ENCODE measurements at places on chromosomes 3 and 15.
A peak's percentile ranks its signal among the peaks of the same experiment; 100 is the strongest.

DNA sequence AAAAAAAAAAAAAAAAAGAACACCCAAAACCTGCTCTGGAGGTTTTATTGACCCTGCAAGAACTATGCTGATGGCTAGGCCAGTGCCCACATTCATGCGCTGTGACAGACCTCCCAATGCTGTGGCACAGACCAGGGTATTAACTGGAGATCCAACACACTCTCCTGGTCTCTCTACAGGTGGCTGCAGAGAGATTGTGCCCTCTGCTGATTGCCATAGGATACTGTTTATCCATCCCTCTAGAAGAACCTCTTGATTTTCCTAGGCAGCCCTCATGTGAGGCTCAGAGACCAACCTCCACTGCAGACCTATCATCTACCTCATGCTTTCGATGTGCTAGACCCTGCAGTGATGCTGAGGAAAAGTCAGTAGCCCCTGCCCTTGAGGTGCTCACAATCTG, 125.5 kb upstream of the TRIM42 start:
- no peak for DNase-seq

DNA sequence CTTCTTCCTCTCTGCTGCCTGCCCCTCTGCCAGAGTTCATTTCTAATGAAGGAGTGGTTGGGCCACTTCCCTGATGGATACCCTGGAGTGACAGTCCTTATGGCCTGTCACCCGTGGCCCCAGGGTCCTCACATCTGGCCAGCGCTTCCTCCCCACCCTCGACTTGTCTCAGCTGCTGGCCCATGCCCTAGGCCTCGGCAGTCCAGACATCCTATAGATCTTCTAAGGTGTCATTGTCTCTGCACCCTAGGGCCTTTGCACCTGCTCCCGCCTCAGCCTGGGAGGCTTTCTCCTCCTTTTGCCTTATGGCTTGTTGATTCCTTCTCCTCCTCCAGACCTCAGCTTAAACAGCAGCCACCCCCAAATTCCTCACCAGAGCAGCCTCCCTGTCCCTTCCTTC, 181.0 kb downstream of the NSMCE3 start:
- DNase-seq: no peak

- no peak for DNase-seq
These were observed 4.2 kb downstream of the MFGE8 start for GRCh38 chr15:88908697-88909621.

DNA sequence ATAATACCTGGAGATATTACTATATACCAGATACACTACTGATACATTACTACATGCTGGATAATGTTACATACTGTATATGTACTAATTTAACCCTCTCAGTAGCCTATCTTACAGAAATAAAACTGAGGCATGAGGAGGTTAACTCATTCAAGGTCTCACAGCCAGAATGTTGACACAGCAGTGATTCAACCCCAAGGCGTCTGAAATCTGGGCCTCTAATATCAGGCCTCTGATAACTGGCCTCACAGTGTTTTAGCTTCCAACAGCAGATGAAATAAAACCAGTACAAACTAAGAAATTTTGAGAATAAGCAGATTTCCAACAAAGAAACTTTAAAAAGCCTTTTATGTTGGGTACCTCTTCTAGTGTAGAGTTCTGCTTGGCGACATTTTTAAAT, 23.4 kb downstream of the DZIP1L start:
- DNase-seq: no peak

GRCh38 chr3:14550651-14551611, 10.8 kb upstream of the GRIP2 start:
- DNase-seq: no peak

GRCh38 chr3:173502983-173503568, 105.5 kb downstream of the NLGN1 start:
- DNase-seq: no peak

GRCh38 chr15:33923446-33923845, 44.9 kb upstream of the CHRM5 start:
- DNase-seq: no peak

DNA sequence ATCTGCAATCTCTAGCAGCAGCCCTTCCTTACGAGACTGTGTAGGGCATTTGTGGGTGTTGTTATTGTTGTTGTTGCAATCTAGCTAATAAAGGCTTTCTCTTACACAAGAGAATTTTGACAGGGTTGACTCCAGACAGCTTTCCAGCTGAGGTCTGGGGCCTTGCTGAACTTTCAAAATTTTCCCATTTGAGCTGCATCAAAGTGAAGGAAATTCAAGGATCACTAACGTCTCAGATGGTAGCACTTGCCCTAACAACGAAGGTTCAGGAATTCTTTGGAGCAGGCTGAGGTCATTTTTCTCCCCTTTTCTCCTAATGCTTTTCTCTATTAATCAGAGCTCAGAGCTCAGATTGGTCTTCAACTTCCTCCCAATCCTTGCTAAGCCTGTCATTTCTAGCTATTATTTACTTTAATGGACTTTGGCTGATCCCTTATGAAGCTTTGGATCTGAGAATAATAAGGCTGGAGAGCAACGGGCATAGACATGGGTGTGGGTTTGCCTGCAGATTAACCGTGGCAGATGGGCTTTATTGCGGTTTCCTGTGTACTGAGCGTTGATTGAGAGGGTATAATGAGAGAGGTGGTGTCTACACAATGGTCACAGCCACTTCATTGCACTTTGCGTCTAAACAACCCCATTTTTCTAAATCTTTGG, 614.0 kb upstream of the AGTR1 start:
- DNase-seq: no peak

- no peak for DNase-seq
These were observed 3.5 kb downstream of the CHD2 start for GRCh38 chr15:92903631-92903965.

DNA sequence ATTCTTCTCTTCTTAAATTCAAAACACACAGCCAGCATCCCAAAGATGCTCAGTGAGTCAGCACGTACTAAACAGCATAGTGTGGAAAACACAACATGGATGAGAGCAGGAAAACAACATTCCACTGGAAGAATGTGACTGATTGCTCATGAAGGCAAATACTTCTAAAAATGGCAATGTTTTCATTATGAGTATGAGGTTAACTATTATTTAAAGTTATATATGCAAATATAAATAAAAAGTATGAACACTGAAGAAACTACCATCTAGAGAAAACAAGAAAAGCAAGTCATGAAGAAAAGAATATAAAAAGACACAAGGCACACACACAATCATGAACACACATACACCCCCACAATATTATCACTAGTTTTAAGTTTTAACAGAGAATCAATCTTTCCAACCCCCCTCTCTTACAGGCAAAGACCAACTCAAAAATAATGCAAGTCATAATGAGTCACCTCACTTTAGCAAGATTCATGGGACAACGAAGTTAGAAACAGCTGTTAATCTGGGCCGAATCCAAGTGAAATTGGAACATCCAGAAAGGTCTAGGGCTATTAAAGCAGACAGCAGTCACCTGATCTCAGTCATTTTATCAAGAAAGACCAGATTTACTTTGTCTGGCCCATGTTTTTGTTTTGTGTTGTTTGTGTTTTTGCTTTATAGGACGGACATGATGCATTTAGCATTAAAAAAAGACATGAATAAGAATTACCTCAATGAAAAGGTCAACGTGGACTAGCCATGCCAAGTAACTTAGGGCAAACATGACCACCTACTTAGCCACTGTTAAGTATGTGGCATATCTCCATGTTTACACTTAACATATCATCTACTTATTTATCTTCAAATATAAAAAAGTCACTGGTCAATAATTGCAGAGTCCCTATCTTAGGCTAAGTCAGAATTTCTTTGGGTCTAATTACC, 18.1 kb downstream of the GBE1 start:
- DNase-seq: no peak

- no peak for DNase-seq
These were observed 21.2 kb downstream of the CCR8 start for GRCh38 chr3:39350714-39351113.

GRCh38 chr3:141971571-141971970, 95.1 kb downstream of the ATP1B3 start:
- DNase-seq: no peak

DNA sequence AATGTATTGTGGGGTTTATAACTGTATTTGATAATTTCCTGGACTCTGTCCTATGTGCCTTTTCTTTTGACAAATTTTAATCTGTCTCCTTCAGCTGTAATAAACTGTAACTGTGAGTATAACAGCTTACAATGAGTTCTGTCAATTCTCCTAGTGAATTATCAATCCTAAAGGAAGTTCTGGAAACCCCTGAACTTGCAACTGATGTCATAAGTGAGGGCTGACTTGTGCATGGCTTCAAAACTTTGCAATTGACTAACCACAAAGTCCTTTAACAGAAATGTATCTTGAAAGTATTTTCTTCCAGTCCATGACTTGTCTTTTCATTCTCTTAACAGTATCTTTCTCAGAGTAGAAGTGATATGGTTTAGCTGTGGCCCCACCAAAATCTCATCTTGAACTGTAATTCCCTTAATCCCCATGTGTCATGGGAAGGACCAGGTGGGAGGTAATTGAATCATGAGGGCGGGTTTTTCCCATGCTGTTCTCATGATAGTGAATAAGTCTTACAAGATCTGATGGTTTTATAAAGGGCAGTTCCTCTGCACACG, 108.3 kb downstream of the TFDP2 start:
- no peak for DNase-seq

GRCh38 chr15:85000189-85000864, 18.7 kb downstream of the PDE8A start:
- DNase-seq: no peak

DNA sequence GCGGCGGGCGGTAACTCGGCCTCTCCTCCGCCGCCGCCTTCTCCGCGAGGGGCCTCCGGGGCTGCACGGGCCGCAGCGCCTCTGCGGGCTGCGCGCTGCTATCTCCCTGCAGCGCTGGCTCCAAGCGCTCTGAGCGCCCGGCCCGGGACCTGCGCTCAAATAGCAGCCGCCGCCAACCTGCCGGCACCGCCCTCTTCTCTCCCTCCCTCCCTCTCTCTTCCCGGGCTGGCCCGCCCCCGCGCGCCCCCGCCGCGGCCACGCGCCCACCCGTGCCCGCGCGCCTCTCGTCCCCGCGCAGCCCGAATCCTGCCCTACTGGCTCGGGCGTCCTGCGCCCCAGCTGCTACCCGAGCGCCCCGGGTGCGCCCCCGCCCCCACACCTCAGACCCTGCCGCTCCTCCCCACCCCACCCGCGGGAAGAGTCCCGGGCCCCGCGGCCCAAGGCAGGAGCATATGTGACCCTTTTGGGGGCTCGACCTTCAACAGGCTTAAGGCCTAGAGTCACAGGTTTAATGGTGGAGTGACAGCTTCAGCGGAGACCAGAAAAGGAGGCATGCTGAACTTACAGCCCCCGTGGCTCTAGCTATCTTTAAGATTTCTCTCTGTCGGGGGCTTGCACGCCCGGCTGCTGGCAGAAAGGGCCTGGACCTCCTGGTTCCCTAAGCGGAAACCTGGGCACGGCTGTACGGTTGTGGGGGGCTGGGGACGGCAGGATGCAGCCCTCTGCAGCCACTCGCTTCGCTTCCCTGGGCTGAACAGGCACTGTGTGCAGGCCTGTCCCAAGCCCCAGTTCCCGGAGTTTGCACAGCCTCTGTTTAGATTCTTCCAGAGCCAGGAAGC, at the start of gene CACNA2D2:
Gene CACNA2D2, minus strand, starts transcription at position 131 of the 839 bp plus-strand sequence. CDS start 211 bp downstream, outside the sequence.
- DNase-seq: peak; percentile 83

DNA sequence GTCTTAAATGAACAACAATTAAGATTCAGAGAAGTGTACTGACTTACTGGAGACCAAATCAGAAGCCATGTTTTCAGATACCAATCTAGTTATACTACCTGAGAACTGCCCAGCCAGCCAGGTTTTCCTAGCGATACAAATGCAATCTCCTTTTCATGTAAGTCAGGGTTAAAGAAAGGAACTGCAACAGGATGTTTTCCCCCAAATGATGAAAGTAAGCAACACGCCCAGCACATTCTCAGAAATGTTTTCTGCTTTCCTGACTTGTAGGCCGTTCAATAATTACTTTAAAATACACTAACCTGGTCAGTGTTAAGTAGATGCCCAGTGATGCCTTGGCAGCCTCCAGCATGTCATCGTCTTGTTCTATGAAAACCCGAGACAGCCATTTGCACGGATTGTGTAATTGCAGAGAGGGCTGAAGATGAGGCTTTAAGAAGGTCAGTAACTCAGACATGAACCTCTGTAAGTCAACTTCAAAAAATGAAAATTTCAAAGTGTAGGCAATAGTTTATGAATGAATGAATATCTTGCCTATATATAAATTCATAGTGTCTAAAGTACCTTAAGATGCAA, 30.3 kb downstream of the LINS1 start:
- peak; percentile 20 for DNase-seq

DNA sequence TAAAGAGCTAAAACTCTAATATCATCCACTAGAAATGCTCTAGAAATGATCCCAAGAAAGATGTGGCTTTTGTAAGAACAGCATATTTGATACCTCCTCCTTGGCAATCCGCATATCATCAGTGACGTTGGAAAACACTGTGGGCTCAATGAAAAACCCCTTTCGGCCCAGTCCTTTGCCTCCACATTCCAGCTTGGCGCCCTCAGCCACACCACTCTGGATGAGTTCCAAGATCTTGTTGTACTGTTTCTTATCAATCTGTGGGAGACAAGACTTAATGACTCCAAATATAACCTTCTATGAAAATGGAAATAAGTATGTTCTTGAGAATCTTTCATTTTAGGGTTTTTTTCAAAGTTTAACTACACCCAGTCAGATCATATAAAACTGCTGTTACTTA, 103.6 kb downstream of the ALDH1A2 start:
- no peak for DNase-seq

DNA sequence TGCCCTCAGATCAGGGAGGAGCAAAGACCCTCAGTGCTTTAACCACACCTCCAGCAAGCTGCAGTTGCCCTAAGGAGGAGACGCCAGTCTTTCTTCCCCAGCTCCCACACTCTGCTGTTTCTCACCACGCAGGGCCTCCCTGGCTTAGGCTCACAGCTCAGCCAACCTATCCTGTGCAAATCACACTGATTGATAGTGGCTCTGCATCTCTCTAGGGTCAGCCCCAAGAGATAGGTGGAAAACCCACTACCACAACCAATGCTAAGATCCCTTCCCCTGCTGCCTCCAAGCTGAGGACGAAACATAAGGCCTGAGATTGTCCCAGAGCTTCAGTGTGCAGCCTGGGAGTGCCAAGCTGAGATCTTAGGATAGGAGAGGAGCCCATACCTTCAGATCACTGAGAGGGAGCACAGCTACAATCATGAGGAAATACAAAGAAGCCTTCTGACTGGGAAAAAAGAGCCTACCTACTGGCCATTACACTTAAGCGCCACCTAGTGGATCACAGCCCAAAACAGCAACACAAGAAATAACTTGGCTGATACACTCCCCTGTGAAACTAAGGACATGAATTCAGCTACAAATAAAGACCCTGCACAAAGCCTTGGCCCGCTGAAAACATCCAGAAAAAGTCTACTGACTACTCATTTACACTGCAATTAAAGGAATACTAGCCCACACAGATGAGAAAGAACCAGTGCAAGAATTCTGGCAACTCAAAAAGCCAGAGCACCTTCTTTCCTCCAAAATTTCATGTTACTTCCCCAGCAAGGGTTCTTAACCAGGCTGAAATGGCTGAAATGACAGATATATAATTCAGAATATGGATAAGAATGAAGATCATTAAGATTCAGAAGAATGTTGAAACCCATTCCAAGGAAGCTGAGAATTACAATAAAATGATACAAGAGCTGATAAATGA, 271.5 kb upstream of the DCBLD2 start:
- peak; percentile 46 for DNase-seq

- no peak for DNase-seq
These were observed 4.7 kb upstream of the DNASE1L3 start for GRCh38 chr3:58215317-58216025.
